ENCODE measurements at places on chromosomes 13 and 19. TPM values are rescaled to one million over a fixed set of nuclear protein-coding genes. Genes with fewer than 3 reads are reported as not detected.

DNA sequence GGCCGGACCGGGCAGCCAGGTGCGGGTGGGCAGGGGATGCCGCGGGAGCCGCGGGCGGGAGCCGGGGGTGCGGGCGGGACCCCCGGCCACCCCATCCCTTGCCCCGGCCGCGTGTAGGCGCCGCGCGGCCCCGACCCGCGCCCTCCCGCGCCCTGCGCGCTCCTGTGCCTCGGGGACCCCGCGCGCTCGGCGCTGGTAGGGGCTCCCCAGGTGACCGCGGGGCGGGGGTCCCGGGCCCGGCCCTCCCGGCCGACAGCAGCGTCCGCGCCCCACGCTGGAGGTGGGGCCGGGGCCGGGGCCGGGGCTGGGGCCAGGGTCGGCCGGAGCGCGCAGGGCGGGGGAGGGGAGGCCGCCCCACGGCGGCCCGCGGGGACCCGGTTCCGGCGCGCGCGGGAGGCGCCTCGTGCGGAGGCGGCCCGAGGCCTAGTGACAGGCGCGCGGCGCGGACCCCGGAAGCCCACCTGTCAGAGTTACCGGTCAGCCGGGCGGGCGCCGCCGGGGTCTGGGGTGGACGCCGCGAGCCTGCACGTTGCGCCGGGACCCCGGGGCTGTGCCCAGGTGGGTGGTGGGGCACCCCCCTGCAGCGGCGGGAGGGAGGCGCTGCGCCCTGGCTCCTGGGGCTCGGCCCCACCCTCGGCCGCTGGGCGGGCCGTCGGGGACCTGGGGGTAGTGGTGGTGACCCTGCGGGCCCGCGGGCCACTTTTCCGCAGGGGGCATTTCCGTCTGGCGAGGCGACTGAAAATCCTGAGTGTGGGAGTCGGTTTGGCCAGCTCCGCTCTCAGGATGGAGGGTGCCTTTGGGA, 518 bp downstream of the TFDP1 start:
- ATAC-seq = peak; percentile 31

DNA sequence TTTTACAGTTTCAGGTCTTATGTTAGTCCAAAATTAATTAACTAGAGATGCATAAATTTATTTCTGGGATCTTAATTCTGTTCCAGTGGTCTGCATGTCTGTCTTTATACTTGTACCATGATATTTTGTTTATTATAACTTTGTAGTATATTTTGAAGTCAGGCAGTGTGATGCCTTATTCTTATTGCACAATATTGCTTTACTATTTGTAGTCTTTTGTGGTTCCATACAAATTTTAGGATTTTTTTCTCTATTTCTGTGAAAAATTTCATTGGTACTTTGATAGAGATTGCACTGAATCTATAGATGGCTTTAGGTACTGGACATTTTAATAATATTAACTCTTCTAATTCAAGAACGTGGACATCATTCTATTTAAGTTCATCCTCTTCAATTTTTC, 304.0 kb downstream of the GPC5 start:
- no peak for ATAC-seq

GRCh38 chr19:41295499-41295898, 14.5 kb upstream of the CCDC97 start:
- no peak for ATAC-seq

GRCh38 chr13:89382981-89383380, 1711.8 kb downstream of the SLITRK5 start:
- no peak for ATAC-seq

GRCh38 chr13:51613535-51613934, 29.3 kb downstream of the WDFY2 start:
- no peak for ATAC-seq

GRCh38 chr13:27973291-27973690, 4.2 kb upstream of the CDX2 start:
- ATAC-seq = no peak

PAF1 gene
- 46.6 TPM for total RNA-seq

- ATAC-seq = no peak
These were observed 4.6 kb downstream of the FAM187B start for GRCh38 chr19:35223862-35224505.

TEX29 gene
- 2.2 TPM for total RNA-seq

DNA sequence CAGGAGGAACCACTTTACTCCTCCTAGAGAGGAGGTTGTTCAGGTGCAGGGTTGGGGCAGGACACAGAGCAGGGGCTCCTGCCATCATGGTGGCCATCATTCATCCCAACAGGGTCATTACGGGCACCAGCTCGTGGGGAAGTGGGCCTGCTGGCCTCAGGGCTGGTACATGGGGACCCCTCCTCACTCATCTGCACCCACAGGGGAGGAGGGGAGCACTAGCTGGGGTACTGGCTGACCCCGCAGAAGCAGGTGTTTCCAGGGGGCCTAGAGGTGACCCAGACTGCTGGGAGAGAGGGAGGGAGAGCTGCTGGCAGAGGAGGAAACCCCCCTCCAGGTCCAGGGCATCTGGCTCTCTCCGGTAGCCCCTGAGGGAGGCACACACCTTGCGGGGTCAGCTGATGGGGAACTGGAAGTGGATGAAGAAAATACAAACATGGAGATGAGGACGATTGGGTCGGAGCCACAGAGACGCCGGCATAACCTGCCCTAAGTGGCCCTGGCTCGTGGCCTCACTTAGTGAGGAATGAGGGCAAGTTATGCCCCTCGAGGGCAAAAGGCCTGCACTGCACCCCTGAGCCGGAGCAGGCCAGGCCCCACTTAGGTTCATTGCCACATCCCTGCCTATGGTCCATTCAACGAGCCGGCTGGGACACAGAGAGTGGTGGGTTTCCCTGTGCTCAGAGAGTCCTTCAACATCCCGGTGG, 76.2 kb downstream of the SOX1 start:
- no peak for ATAC-seq

GRCh38 chr19:6242677-6243076, 37.1 kb downstream of the MLLT1 start:
- no peak for ATAC-seq

- no peak for ATAC-seq
These were observed 10.3 kb downstream of the DYRK1B start for GRCh38 chr19:39823686-39824085.

ANO8 gene
- 3.9 TPM for total RNA-seq

DNA sequence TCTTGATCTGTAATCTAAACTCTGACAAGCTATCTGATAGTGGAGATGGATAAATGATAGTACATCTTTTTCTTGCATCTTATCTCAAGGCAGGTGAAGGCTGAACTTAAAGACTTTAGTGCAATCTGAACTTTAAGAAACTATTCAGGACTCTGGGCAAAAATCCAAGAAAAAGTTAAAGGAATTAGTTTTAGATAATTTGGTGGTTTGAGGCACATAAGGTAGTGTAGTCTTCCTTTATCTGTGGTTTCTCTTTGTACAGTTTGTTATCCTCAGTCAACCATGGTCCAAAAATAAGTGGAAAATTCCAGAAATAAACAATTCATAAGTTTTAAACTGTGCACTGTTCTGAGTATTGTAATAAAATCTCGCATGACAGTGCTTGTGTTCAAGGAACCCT, 172.9 kb downstream of the UGGT2 start:
- no peak for ATAC-seq

GDF15 gene
- total RNA-seq = 0.50 TPM

- ATAC-seq = peak; percentile 37
These were observed 867 bp downstream of the WBP4 start for GRCh38 chr13:41061914-41062837.

ERICH4 gene
- not detected for total RNA-seq

ACP5 gene
- 26.3 TPM for total RNA-seq

PGLYRP2 gene
- not detected for total RNA-seq

- no peak for ATAC-seq
These were observed 3.8 kb upstream of the ALOX5AP start for GRCh38 chr13:30731361-30732045.

- ATAC-seq = no peak
These were observed 698.7 kb downstream of the SLITRK1 start for GRCh38 chr13:83183439-83184149.

DNA sequence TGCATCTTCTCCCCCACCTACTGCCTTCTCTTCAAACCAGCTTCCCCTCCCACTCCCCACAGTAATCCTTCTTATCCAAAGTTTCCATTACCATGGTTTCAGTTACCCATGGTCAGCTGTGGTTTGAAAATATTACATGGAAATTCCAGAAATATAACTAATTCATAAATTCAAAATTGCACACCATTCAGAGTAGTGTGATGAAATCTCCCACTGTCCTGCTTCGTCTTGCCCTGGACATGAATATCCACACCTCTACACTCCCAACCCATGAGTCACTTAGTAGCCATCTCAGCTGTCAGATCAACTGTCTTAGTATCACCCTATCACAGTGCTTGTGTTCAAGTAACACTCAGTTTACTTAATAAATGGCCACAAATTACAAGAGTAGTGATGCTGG, 3.8 kb upstream of the KCTD12 start:
- no peak for ATAC-seq

DNA sequence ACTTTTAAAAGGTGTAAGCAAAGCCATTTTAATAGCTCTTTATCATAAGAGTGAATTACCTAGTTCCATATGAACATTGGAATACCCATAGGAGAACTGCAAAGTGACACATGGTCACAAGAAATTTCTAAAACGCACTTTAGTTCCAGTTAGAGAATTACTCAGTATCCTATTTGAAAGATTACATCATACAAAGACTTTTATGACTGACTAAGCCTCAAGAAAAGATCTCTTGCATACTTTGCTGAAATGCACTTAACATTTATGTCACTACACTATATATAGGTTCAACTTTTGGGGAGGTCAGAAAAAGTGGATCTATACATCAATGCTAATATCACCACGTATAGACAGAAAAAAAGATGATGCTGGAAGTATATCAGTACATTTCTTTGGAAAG, 7.1 kb downstream of the PCDH9 start:
- no peak for ATAC-seq

DNA sequence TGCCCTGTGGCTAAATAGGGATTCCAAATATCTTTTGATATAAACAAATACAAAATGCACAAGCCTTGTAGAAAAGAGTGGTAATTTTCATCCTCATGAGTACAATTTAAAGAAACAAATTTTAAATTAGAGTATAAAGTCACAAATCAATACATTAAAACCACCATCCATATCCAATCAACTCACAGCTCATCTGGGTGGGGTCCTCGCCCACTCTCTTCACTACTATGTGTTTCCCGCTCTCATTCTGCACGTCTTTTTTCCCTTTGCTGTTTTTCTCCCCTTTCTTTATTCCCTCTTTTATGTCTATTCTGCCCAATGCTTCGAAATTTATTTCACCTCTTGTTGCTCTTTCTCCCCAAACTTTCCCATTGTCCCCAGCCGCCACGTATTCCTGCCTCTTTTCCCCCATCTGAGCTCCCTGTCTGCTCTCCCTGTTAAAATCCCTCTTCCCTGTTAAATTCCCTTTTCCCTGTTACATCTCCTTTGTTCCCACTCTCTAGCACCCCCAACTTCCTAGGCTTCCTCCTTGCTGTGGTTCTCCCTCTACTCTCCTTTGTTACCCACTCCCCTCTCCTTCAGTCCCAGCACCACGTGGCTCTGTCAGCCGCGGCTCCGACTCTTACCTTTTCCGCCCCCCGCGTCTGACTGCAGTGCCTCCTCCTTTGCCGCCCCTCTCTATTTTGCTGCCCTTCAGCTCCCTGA, 1.3 kb downstream of the ZNF616 start:
- no peak for ATAC-seq

DNA sequence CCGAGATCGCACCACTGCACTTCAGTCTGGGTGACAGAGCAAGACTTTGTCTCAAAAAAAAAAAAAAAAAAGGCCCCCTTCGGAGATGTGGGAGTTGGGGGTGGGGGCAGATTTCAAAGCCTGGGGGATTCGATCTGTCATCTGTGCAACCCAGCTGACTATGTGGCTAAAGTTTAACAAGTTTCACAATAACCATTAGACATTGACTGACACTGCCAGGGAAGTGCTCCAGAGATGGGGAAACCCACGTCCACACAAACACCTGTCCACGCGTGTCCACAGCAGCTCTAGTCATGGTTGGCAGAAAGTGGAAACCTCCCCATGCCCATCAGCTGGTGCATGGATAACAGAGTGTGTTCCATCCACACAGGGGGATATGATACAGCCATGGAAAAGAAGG, 37.6 kb upstream of the HOMER3 start:
- ATAC-seq = no peak

DNA sequence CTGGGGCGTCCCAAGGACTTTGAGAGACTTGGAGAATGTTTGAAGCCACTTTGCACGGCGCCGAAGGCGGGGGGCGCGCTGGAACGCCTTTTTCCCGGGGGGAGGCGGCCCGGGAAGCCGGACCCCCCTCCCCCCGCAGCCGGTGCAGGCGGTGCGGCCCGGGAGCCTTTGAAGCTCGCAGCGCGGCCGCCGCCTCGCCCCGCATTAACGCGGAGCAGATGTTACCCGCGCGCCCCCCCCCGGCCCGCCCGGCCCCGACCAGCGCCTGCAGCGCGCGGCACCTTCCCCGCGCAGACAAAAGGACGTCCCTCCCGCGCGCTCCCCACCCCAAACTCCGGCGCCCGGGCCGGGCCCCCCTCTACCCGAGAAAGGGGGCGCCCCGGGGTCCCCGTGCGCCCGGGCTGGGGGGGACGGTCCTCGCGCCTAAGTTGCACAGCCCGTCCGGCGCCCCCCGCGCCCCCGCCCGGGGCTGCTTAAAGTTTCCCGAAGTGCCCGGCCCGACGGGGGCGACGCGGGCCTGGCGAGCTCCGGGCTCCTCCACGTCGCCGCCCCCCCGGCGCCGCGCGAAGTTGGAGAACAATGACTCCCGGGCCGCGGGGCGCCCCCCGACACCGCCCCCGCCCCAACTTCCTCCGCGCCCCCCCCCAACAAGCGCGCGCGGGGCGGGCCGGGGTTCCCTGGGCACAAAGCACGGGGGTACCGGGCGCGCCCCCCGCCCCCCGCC, 685 bp downstream of the TCF3 start:
- ATAC-seq = no peak

LHB gene
- not detected for total RNA-seq
